ENCODE measurements at places on chromosomes 2 and 18. TPM values are rescaled to one million over a fixed set of nuclear protein-coding genes. Genes with fewer than 3 reads are reported as not detected.

GRCh38 chr2:106719222-106719621, 166.7 kb downstream of the ST6GAL2 start:
- DNase-seq = no peak

GRCh38 chr2:60695793-60696192, 60.3 kb upstream of the PAPOLG start:
- no peak overlapping the region for H3K27ac ChIP-seq
- peaks cover 11% of the 10 kb centered on the region for H3K27me3 ChIP-seq
- no peak overlapping the region for H3K4me3 ChIP-seq
- no peaks in the 10 kb centered on the region for H3K36me3 ChIP-seq

DNA sequence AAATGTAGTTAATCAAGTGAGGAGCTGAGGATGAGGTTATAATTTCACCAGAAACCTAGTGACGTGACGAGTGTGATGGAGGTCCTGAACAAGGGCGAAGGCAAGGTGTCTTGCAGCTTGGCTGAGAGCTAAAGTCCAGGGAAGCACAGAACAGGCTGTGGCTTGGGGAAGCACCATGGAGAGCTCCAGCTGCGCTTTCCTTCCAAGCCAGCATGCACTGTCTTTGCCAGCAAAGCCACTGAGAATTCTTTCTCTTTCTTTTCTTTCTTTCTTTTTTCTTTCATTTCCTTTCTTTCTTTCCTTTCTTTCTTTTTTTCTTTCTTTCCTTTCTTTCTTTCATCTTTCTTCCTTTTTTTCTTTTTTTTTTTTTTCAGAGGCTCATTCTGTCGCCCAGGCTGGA, 239.3 kb downstream of the FBXO15 start:
- DNase-seq = no peak
- no peaks in the 10 kb centered on the region for H3K4me1 ChIP-seq
- H3K27ac ChIP-seq = no peak overlapping the region
- H3K27me3 ChIP-seq = peaks cover 2% of the 10 kb centered on the region
- no peaks in the 10 kb centered on the region for H3K36me3 ChIP-seq

- H3K27ac ChIP-seq = no peak overlapping the region
- H3K4me1 ChIP-seq = peaks cover 14% of the 10 kb centered on the region
- no peak for DNase-seq
- peaks cover 3% of the 10 kb centered on the region for H3K36me3 ChIP-seq
- H3K27me3 ChIP-seq = no peaks in the 10 kb centered on the region
Observed at GRCh38 chr2:74384051-74384450, 3.9 kb upstream of the DCTN1 start.

GRCh38 chr2:64745562-64745961, 91.8 kb upstream of the SERTAD2 start:
- no peak overlapping the region for H3K4me3 ChIP-seq
- H3K27me3 ChIP-seq = no peaks in the 10 kb centered on the region
- H3K4me1 ChIP-seq = peaks cover 16% of the 10 kb centered on the region
- no peak overlapping the region for H3K27ac ChIP-seq
- no peaks in the 10 kb centered on the region for H3K36me3 ChIP-seq

- DNase-seq = no peak
- H3K36me3 ChIP-seq = no peaks in the 10 kb centered on the region
- no peak overlapping the region for H3K4me3 ChIP-seq
- H3K27me3 ChIP-seq = no peaks in the 10 kb centered on the region
Observed at GRCh38 chr18:52824126-52824525, 484.1 kb downstream of the DCC start.

DNA sequence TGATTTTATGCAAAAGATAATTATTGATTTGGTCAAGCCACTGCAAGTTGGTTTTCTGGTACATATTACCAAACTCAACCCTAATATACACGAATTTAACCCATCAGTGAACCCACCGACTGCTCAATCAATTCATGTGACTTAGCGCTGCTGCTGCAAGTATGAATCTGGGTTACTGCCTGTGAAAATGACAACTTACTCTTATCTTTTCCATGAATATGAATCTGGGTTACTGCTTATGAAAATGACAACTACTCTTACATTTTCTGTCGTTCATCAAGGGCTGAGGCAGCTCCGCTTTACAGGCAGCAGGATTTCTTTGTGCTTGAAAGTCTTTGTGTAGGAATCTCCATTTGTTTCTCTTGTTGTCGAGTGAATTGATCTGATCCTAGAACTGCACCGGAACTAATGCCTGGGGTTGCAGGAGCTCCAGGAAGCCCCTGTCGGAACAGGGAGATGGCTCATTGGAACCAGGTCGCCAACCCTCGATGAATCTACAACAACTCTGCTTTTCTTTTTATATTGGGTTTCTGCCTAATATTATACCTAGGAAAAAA, 22.1 kb upstream of the ALKAL2 start:
- H3K36me3 ChIP-seq = no peaks in the 10 kb centered on the region
- no peak for DNase-seq
- no peak overlapping the region for H3K4me3 ChIP-seq
- H3K27me3 ChIP-seq = peaks cover 6% of the 10 kb centered on the region
- no peak overlapping the region for H3K27ac ChIP-seq

DNA sequence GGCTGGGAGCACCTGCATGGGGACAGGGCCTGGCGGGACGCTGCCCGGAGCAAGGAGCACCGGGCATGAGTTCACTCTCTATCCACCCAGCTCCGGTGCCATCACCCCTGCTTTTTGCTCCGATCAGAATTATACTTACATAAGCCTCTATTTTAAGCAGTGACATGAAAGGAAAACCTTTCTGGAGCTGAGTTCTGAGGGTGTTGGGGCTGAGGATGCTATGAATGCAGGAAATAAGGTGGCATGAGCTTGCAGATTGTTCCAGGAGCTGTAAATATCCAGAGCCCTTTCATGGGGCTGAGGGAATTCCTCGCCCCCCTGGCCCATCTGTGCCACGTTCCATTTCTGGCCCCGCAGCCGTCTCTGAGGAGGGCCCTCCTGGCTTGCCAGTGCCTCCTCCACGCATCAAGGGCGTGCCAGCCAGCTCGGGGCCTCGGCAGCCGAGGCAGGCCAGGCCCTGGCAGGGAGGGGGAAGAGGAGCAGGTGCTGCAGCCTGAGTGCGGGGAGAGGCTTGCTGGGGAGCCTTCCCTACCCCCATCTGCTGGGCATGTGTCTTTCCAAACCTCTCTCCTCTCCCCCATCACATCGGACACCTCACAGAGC, 91.7 kb upstream of the MCFD2 start:
- no peak overlapping the region for H3K27ac ChIP-seq
- DNase-seq = no peak
- peaks cover 36% of the 10 kb centered on the region for H3K36me3 ChIP-seq
- H3K27me3 ChIP-seq = no peaks in the 10 kb centered on the region
- peaks cover 17% of the 10 kb centered on the region for H3K4me1 ChIP-seq
- no peak overlapping the region for H3K4me3 ChIP-seq

- no peak overlapping the region for H3K4me3 ChIP-seq
- DNase-seq = no peak
Observed at GRCh38 chr18:30625961-30626360, 416.6 kb downstream of the DSC3 start.

GRCh38 chr2:141207036-141207385, 923.8 kb downstream of the LRP1B start:
- no peaks in the 10 kb centered on the region for H3K36me3 ChIP-seq
- H3K4me1 ChIP-seq = no peaks in the 10 kb centered on the region
- no peak overlapping the region for H3K4me3 ChIP-seq
- DNase-seq = no peak

DNA sequence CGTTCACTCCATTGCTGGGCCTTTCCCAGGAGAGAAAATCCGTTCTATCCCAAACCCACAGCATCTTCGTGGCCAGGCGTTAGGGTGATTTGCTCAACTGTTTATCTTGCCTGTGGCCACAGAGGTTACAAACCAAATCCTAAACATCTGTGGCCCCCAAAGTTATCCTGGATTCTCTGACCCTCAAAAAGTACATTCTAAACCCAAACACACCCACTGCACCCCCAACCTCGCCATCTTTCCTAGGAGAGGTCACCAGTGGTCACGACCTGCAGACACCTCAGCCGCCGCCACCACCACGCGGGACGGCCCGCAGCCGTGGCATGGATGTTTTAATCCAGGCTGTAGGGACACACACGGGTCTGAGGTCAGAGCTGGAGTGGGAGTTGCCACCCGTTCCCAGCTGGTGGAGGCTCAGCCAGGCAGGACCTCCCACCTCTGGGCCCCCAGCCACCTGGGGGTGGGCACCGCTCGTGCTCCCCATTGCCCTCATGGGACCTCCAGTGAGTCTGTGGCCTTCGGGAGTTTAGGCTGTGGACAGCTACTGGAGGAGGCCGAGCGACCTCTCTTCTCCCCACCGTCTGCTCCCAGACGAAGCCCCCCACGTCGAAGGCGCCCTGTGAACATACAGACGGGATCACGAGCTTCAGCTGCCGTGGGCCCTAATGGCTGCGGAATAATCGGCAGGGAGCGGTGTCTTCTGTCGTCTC, 72.0 kb downstream of the KCNG2 start:
- H3K27ac ChIP-seq = no peak overlapping the region
- H3K4me3 ChIP-seq = no peak overlapping the region
- H3K36me3 ChIP-seq = no peaks in the 10 kb centered on the region
- H3K4me1 ChIP-seq = no peaks in the 10 kb centered on the region
- no peak for DNase-seq

Gene GALNT13
- not detected for total RNA-seq

Gene INHBB
- total RNA-seq = not detected

Gene ALPG
- not detected for total RNA-seq

Gene TLX2
- total RNA-seq = 2.6 TPM

Gene ZNF2
- total RNA-seq = 3.5 TPM
